ENCODE measurements at places on chromosomes 3 and 15.

DNA sequence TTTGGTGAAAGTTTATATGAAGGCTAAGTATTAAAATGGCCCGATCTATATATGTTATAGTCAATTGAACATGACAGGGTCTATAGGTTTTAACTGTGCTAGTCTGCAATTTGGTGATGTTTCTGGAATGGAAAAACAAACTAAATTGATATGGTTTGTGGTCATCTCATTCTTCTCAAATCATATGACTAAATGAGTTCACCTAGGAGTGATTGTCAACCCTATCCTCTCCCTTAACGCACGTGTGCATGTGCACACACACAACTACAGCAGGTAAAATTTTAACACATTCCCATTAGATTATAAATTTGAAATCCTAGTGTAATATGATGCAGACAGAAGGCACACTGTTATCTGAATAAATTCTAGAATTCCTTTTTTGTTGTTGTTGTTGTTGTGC lies 9.0 kb downstream of the CLDND1 start:
- no peak for DNase-seq

- DNase-seq: no peak
These were observed 32.1 kb downstream of the TFDP2 start for GRCh38 chr3:142117056-142117851.

DNA sequence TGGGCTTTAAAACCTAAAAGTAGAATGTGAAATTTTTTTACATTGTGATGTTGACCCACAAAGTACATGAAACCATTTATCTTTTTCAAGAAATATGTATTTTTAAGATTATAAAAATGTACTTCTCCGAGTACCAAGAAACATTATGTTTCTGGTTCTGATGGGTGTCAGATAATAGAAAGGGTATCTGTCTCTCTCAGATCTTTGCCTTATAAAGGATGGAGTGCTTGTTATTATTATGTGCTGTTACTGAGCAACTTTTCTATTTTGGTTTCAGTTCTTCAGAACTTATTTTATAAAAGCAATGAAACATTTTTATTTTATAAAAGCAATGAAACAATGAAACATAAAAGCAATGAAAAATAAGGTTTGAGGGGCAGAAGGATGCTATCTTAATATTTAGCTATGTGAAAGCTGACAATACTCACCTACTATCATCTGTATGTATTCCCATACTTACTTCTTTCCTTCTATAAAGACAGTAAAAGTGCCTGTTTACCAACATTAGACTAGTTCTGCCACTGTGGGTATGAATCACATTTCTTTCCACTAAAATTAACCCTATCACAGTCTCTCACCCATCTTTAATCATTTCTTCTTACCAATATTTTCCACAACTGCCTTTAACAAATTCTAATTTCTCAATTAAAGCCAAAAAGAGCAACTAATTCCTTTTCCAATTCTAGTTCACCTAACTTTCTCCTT lies 540.7 kb upstream of the KCNMB2 start:
- DNase-seq: no peak

DNA sequence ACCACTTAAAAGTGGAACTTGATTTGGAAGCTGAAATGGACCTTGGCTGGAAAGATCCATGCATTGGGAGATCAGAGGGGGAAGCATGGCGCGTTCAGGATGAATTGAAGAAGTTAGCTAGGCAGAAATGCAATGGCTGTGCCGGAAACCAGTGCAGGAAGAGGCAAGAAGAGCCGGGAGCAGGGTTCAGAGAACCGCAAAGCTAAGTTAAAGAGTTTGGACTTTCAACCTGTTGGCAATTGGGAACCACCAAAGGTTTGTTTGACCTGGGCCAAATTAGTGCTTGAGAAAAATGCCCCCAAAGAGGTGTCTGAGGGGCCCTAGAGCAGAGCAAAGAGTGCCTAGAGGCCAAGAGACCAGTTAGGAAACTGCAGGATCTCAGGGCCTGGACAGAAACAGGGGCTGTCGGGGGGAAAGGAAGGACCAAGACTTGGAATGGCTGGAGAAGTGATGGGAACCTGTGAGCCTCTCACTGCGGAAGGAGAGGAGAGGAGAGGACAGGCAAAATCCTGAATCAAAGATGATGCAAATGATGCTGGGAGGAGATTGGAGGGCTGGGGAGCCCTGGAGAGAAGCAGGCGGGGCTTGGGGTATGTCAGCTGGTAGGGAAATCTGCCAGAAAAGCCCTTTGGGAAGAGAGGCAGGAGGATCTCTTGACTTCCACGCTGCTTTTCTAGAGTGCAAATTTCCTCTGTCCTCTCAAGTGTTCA lies 49.3 kb downstream of the FAM174B start:
- DNase-seq: no peak

- no peak for DNase-seq
These were observed 55.4 kb downstream of the PLSCR2 start for GRCh38 chr3:146414010-146414409.

GRCh38 chr3:46370839-46371518 lies at the start of gene CCR5:
CCR5 (plus strand) TSS chr3:46370946; CDS start chr3:46372903, 1,957 bp downstream.
- DNase-seq: no peak

Data from AG09309 (cell line).